Fibroblast of pulmonary artery (primary cell): ENCODE measurements at places on chromosomes 11 and 22.

GRCh38 chr11:41225856-41226633, 233.4 kb downstream of the LRRC4C start:
- DNase-seq = no peak

- DNase-seq = no peak
These were observed 93.2 kb downstream of the PLEKHA7 start for GRCh38 chr11:16921019-16921418.

- DNase-seq = no peak
These were observed 3.0 kb downstream of the ASCL2 start for GRCh38 chr11:2267306-2267850.

- DNase-seq = no peak
These were observed 720.1 kb downstream of the KCNA4 start for GRCh38 chr11:29296680-29297079.

DNA sequence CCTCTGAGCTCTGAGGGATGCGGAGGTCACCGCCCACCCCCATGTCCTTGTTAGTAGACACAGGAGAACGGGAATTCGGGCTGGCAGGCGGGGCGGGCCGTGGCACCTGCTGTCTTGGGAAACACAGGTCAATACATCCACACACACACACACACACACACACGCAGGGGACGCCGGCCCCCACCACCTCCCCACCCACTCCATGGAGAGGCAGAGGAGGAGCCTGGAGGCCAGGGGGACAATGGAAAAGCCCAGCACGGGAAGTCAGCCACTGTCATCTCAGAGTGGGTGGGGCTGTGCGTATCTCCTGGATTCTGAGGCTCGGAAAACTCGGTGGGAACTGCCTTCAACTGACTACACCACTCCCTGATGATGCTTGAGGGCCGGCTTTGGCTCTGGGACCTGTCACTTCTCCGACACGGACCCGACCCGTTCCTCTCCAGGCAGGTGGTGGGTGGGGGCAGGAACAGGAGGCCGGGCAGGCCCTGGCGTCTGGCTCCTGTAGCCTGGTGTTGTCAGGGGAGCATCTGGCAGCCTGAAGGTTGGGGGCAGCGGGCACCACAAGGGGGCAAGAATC, 18.5 kb upstream of the TMEM184B start:
- no peak for DNase-seq

- DNase-seq = peak; percentile 34
These were observed 386.6 kb upstream of the NARS2 start for GRCh38 chr11:78961247-78961646.
